ENCODE measurements at places on chromosomes 3 and 15. TPM values are rescaled to one million over a fixed set of nuclear protein-coding genes. Genes with fewer than 3 reads are reported as not detected.

Gene SCN11A
- 2.5 TPM for polyA plus RNA-seq

Gene RYR3
- 54.3 TPM for polyA plus RNA-seq

GRCh38 chr3:31614162-31614921 lies 81.6 kb downstream of the STT3B start:
- DNase-seq: no peak

- DNase-seq: no peak
Observed at GRCh38 chr3:101898039-101898438, 48.7 kb downstream of the NFKBIZ start.

- DNase-seq: no peak
Observed at GRCh38 chr3:106809041-106809440, 568.2 kb upstream of the CCDC54 start.

Gene GOLGA8B
- 35.1 TPM for polyA plus RNA-seq

- no peak for DNase-seq
Observed at GRCh38 chr15:41789236-41789635, 15.0 kb downstream of the MAPKBP1 start.

DNA sequence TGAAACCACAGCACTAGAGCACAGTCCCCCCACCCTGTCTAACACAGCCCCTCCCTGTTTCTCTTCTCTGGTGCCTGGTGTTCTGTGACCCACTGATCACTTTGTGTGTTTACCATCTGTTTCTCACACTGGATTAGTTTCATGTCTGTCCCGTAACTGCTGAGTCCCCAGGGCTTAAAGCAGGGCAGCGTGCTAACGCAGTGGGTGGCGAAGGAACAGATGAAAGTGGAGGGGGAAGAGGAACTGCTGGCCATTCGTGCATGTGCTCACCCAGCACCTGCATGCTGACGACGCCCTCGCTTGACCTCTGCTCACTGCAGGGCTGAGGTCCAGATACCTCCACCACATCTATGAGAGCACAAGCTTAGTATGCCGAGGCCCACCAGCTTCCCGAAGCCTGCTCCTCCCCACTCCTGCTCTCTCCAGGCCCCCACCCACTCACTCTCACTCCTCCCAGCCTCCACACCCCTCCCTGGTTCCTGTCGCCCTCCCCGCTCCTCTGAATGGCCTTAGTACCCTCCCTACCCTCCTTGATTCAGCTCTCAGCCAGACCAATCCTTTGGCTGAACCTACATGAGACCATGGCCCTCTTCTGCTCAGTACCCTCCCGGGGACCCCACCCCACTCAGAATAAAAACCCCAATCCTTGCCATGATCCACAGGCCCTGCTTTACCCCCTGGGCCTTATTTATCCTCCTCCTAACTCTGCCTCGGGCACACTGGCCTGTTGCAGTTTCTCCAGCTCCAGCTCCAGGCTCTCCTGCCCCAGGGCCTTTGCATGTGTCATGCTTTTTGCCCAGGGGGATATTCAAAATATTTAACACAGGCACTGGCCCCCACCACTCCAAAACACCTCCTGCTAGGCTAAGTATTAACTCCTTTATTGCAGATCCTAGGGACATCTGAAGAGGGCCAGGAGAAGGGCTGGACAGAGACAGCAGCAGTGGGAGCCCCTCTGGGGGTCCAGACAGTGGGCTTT lies 15.1 kb upstream of the IQSEC1 start:
- DNase-seq: no peak

DNA sequence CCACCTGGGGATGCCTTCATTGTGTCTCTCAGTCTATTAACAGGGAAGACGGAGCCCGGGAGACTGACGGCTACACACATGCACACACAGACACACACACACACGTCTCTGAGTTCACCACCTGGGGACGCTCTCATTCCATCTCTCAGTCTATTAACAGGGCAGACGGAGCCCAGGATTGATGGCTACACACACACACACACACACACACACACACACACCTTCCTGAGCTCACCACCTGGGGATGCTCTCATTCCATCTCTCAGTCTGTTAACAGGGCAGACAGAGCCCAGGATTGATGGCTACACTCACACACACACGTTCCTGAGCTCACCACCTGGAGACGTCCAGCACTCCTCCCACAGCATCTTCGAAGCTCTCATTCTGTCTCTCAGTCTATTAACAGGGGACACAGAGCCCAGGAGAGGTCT lies 143.9 kb downstream of the OR4M2 start:
- no peak for DNase-seq

DNA sequence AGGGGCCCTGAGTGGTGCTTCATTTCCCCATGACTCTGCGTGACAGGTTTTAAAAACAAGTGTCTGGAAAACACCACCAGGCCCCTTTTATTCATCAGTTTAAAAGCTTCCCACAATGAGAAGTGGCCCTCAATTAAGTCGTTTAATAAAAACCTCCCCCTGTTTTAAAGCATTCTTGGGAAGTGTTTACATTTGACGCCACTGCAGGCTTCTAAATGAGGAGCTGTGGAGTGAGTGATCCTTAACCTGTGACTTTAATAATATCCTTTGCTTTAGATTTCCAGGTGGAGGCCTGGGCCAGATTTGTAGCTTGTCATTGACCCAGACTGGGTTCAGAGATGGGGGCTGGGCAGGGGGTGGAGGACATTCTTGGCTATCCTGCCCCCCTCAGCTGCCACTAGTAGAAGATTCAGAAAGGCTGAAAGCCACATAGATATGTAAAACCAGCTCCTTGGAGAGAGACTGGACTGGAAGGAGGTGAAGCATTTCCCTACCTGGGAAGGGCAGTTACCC lies 11.3 kb downstream of the CGNL1 start:
- DNase-seq: no peak

DNA sequence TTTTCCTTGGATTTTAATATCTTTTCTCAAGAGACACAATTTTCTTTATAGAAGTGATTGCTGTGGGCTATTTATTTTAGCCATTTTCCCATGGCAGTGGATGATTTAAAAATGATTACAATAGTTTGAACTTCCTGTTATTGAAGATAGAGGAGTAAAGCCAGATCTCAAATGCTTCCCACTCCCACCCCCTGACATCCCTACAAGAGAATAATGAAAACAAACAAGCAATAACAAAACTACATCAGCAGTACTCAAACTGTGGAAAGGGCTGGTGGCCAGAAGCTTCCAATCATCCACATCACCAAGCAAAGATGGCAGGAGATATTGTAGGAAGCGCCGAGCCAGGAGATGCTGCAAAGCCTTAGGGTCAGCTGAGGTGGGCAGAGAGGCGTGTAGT lies 831.1 kb upstream of the NR2F2 start:
- no peak for DNase-seq

Gene OR5K1
- not detected for polyA plus RNA-seq

DNA sequence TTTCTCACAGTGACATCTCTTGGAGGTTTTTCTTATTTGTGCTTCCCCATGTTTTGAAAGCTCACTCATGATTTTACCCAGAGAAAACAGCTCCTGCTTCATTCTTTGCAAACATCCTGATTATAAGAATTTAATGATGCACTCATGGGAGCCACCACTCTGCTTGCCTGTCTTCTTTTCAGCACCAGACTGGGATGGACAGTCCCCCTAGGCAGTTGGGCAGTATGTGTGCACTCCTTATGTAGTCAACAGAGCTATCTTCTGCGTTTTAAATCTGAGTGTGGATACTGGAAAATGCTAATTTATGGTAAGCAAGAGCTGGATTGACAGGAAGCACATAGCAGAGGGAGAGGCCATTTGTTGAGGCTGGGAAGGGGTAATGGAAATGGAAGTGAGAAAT lies 276.1 kb downstream of the AGBL1 start:
- no peak for DNase-seq

DNA sequence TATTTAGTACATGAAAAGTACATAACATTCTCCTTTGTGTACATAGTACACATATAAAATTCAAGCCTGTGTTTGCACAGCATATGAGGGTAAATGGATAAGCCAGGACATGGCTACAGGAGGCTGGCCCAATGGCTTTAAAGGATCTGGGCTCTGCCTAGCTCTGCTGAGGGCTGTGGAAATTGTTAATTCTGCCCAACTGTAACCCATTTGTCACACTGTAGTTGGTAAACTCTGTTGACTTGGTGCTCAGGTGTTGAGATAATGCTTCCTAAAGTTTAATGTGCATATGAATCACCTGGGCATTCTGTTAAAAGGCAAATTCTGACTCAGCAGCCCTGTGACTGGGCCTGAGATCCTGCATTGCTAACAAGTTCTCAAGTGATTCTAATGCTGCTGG lies 196.5 kb upstream of the ZPLD1 start:
- DNase-seq: no peak

Gene GABRB3
- polyA plus RNA-seq: 1.0 TPM

Gene FOXL2NB
- 0.06 TPM for polyA plus RNA-seq

DNA sequence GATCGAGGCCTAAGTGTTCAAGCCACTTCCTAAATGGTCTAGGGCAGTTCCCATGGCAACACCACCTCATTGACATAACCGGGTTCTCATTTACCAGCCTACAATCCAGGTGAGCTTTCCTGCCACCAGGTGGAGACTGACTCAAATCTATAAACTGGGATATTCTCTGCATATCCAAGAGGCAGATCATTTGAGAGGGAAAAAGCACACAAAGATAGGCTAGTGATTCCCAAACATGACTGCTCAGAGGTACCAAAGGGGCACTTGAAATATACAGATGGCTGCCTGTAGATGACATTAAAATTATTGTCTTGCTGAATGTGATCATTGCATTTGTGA lies 141.3 kb upstream of the PROK2 start:
- DNase-seq: no peak

DNA sequence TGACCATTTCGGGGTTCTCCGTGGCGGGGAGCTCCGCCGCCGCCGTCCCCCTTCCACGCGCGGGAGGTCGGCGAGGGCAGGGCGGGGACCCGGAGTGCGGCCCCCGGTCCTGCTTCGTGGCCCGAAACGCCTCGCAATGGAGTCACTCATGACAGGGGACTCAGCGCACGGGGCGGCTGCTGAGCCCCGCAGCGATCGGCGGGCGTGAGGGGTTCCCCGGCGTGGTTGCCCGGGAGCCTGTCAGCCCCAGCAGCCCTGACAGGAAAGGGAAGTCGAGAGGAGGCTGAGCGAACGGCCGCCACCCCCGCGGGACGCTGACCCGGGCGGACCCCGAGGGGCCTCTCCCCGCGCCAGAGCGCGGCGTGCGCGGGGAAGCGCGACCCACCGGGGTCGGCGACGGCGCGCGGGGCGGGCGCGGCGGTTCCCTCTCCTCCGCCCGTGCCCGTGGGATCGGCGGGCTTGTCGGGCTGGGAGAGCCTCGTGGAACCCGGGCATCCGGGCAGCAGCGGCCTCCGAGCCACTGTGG lies 564 bp upstream of the PIGZ start:
- DNase-seq: no peak

DNA sequence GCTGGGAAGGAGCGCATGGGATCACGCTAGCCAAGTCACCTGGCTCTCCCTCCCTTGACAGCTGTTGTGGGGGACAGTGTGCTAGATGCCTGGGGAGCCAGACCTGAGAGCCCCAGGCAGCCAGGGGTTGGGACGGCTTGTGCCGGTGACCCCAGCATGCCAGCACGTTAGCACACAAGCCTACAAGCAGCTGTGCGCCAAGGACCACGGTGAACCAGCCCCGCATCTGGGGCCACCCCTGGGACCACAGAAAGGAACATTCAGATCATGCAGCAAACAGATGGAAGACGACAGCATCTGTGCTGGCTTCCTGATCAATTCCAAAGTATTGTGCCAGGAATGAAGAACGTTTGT lies 64.8 kb downstream of the NTRK3 start:
- no peak for DNase-seq

Gene RPSA
- 2,221 TPM for polyA plus RNA-seq

Gene PLS1
- 0.61 TPM for polyA plus RNA-seq

- peak; percentile 44 for DNase-seq
Observed at GRCh38 chr15:57861034-57861638, 154.6 kb downstream of the POLR2M start.

DNA sequence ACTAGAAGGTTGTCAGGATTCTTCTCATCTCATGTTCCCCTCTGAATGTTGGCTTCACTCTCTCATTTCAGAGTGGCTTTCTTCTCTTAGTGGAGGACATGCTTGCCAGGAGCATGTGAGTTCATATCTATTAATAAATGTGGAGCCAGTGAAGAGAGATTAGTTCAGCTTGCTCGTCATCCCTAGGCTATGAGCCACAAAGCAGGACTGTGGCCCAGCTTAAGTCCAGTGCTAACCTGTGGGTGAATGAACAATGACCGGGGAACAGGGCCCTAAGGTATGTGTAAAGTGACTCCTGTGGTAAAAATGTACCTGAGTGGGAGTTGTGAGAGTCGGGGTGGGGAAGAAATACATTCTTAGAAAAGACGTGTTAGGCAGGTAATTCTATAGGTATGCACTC lies 96.9 kb upstream of the TBL1XR1 start:
- peak; percentile 72 for DNase-seq

DNA sequence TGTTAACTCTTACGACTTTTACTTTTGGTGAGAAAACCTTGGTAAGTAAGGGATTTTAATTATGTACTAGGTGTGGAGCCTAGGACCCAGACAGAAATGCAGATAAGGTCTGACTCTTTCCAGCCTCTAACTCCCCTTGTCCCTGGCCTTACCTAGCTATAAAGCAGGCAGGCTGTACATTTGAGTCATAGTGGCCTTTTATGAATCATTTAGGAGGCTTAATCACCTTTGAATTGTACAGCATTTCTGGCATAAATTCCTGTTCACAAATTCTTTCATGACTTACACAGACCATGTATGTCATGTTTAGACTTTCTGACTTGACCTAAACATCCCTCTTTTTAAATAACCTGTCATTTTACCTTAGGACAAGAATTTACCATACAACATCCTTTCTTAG lies 47.4 kb downstream of the CHCHD4 start:
- no peak for DNase-seq

- DNase-seq: no peak
Observed at GRCh38 chr3:170506556-170506955, 79.3 kb downstream of the SLC7A14 start.

Gene PFN2
- 271 TPM for polyA plus RNA-seq

DNA sequence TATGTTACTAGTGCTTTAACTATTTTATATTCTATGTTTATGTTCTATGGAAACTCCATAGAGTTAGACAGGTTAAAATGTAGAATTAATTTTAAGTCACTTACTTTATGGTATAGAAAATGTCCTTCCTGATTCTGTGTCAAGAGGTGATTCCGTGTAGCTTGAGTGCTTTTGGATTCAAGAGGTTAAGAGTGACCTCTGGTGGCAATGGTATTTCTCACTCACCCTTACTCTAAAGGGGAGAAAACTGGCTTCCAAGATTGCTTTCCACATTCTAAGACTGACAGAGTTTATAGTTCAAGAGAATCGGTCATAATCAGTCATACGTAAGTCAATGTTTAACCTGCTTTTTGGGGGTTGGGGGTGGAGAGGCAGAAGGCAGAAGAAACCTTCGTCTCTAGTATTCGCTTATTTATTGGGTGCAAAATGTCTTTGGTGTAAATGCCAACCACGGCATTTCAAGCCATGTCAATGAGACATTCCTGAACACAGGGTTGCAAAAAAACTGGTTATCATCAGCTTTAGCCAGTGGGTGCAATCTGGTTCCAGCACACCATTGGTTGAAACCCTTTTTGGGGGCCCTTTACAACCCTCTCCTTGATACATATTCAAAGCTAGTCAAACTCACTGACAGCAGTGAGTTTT lies 92.0 kb upstream of the VGLL3 start:
- DNase-seq: peak; percentile 50
